ENCODE measurements at places on chromosomes 1 and 21.

GRCh38 chr1:178692564-178693327 is 32.3 kb upstream of the RALGPS2 start:
- DNase-seq: no peak

GRCh38 chr1:175000697-175001187 is 995 bp downstream of the CACYBP start:
- DNase-seq: no peak

- no peak for DNase-seq
Observed at GRCh38 chr1:58396150-58396549, 150.4 kb downstream of the OMA1 start.

- DNase-seq: no peak
Observed at GRCh38 chr1:87094238-87094637, 179.8 kb downstream of the HS2ST1 start.

- DNase-seq: no peak
Observed at GRCh38 chr21:28439251-28439650, 553.4 kb downstream of the LTN1 start.

GRCh38 chr1:212291505-212292134 is 6.4 kb downstream of the PPP2R5A start:
- peak; percentile 71 for DNase-seq

GRCh38 chr1:202728951-202729350 is 18.7 kb upstream of the SYT2 start:
- no peak for DNase-seq

DNA sequence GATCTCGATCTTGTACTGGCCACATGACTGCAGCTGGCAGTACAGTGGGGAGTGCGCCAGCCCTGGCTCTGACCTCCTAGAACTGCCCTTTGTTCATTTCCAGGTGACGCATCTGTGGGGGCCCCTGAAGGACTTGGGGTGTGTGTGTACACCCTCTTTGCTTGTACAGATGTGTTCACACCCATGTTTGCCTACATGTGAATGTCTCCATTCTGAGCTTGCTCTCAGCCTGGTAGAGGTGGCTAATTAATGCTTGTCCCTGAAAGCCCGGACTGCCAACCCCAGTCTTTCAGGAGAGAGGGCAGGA is 19.8 kb downstream of the TNFRSF1B start:
- DNase-seq: no peak

- no peak for DNase-seq
Observed at GRCh38 chr21:33443194-33443593, 36.6 kb downstream of the TMEM50B start.

DNA sequence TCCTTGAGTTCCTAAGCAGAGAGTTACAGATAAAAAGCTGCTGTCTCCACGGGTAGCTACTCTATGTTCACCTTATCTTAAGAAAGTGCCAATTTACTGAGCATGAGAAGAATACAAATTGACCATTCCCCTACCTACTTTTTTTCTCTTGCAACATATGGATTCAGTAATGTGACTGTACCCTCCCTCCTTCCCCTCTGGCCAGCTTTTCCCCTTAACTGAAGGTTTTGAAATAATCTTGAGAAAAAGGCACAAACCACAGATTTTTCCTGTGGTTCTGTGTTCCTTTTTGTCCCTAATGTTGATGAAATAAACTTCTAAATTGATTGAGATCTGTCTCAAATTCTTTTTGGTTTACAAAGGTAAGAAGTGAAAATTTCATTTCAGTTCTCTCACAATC is 2.6 kb upstream of the CD2 start:
- no peak for DNase-seq

- DNase-seq: peak; percentile 67
Observed at GRCh38 chr1:3505161-3505560, 50.7 kb downstream of the ARHGEF16 start.

DNA sequence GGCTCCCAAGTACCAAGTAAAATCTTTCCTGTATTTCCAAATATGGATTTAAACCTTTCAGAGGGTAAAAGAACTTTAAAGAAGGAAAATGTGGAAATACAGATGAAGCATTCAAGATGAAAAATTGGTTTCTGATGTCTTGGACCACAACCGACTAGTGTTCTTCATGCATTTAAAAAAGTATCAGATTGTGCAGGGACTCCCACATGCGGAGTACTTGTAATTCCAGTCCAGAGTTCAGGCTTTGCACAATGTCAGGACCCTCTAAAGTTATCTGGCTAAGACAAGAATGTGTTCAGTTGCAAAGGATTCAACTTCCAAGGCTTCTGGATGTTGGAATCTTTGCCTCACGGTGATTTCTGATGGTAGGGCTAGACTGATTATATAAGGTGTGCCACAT is 66.7 kb downstream of the RGL1 start:
- DNase-seq: no peak

DNA sequence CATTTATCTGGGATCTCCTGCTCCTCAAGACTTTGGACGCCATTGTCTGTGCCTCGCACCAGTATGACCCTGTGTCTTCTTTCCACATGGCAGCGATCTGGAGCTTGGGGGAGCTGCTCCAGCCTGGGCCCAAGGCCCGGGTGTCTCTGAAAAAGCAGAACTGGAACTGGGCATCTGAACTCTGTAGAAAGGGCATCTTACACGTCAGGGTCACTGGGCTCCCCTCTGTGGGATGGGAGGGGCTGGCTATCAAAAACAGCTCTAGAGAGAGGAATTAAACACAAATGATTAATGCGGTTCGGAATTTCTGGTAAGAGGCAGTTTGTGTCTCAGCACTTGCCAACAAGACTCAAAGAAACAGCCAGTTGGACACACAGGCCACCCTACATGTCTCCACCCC is 16.1 kb downstream of the FCRL1 start:
- DNase-seq: no peak

DNA sequence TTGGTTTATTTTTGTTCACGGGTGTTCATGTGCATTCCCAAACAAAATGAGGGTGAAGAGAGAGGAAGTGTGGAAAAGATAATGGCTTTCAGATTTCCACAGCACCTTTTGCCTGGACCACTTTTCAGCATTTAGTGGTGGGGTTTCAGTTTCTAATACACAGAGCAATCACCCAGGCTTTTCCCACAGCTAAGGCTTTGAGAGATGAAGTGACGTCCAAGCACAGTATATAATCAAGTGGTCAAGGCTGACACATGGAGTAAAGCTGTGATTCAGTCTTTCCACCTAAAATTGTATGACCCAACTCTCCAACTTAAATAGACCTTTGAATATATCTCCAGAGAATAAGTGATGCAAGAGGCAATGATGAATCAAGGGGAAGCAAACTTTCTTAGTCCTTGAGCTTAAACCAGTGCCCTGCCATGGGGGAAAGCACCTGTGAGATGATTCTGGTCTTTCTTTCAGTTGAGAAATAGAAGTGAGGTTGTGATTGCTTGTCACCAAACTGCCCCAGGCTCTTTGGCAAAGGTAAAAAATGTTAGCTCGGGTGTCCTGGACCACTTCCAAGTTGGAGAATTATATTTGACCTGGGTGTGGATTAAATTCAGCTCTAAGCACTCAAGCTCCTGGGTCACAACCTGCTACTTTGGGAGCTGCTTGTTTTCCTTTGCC is 2.4 kb upstream of the PIK3R3 start:
- peak; percentile 48 for DNase-seq

GRCh38 chr1:2952371-2952770 is 68.9 kb upstream of the ACTRT2 start:
- no peak for DNase-seq

- no peak for DNase-seq
Observed at GRCh38 chr21:45265721-45266517, 21.8 kb downstream of the POFUT2 start.

GRCh38 chr1:176717066-176717750 is 254.2 kb downstream of the PAPPA2 start:
- no peak for DNase-seq

GRCh38 chr1:69077633-69078032 is 490.1 kb upstream of the LRRC7 start:
- no peak for DNase-seq

DNA sequence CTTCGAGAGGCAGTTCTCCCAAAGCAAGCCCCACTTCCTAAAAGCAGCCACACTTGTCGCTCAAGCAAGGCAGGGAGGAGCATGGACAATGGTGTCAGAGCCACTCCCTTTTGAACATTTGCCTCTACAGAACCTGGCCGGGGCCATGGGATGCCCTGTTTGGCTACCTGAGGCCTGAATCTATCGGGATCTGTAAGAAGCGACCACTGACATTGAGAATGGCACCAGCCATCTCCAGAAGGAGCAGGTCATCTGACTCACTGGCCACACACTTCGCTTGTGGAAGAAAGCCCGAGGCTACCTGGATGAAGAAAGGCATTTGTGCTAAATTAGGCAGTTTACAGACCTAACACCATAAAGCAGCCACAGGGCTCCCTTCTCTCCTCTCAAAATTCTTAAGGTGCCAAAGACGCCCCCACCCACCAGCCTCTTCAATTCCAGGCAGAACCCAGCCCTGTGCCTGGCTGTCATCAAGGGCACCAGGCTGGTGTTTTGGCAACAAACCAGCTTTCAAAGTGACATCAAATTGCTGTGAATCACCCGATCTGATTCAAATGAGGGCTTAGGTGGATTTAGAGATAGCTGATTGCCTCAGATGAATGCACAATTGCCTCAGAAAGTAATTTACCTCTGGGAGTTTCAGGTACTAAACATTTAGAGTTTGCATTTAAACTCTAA is 104.8 kb downstream of the ETS2 start:
- DNase-seq: no peak

- DNase-seq: no peak
Observed at GRCh38 chr1:107533436-107533835, 392.6 kb downstream of the NTNG1 start.

DNA sequence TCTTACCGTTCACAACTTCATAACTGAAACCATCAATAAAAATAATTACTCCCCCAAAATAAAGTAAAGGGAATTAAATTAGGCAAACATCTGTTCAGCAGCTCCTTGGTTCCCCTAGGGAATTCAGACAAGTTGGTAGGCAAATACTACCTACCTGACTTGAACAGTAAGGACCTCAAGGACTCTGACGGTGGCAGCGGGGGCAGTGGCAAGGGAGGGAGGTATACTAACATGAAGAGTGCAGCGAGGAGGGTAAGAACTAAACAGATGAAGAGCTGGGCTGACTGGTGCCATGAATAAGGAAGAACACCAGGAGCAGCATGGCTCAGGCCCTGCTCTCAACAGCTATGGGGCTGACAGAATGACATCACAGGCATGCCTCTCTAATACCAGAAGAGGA is 33.1 kb downstream of the MTOR start:
- DNase-seq: no peak

DNA sequence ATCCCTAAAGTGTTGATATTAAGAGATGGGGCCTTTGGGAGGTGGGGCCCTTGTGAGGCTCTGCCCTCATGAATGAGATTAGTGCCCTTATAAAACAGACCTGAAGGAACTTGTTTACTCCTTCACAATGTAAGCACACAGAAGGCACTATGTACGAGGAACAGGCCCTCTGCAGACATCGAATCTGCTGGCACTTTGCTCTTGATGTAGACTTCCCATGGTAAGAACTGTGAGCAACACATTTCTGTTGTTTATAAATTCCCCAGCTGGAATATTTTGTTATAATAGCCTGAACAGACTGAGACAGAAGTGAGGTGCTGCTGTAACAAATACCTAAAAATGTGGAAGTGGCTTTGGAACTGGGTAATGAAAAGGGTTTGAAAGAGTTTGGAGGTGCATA is 193.2 kb downstream of the TGFB2 start:
- no peak for DNase-seq

- DNase-seq: no peak
Observed at GRCh38 chr21:18147678-18148077, 97.0 kb upstream of the CHODL start.

DNA sequence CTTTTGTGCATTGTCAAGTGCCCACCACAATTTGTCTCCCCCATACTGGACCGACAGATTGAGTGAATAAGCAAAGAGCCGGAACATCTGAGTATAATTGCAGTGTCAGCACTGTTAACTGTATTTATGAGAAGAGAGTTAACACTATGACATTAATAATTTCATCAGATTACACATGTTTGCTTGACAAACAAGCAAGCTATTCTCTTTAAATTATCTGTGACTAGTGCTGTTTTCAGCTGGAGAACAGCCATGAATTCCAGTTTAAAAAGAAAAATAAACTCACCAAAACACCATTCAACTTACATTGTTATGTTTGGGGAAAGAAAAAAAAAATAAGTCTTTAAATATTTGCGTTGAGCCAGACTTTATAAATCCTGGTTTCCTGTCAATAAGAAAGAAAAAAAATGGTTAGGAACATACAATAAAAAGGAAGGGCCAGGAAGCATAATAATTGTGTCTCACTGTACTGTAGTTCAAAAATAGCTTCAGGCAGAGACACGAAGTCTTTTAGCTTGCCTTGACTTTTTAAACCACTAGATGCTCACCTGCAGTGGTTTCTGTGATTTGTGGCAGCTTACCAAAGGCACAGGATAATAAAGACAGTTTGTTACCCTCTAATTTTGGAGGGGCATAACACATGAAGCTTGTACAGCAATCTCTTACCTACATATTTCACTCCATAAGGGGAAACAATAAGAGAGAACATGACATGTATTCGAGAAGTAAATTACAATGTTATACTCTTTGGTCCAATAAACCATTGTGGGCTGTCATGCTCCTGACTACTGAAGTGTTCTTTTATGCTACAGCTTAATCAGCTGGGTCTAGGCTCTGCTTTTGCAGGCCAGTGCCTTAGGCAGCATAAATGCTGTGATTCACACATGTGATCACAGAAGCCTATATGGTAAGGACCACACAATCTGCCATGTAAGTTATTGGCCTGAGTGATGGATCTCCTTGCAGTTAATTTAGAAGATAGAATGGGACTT is 302.0 kb upstream of the ADGRL2 start:
- no peak for DNase-seq

- no peak for DNase-seq
Observed at GRCh38 chr21:36747815-36748383, 49.0 kb downstream of the SIM2 start.

- DNase-seq: no peak
Observed at GRCh38 chr21:39851002-39851618, 16.1 kb upstream of the PCP4 start.

DNA sequence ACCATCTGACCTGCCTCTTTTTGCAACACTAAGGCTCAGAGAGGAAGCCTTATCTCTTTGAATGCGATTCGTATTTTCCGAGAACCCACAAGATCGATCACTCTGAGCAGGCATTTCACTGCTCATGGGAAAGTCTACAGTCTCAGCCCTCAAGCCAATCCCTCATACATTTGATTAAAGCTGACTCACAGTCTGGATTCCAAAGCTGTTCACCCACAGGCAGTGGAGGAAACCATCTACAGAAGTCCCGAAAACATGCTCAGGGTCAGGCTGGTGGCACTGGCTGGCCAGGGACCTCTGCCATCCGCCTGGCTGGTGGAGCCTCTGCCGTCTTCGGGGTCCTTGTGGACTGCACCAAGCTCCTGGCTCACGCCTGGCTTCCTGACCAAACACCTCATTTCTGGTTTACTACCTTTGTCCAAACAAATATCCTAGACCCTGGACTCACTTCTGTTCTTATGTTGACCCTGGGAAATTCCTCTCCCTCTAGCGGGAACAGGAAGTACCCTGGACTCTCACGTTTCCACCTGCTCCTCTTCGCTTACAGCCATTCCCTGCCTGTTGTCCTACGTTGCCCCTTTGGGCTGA is 650.0 kb downstream of the SMYD3 start:
- no peak for DNase-seq

DNA sequence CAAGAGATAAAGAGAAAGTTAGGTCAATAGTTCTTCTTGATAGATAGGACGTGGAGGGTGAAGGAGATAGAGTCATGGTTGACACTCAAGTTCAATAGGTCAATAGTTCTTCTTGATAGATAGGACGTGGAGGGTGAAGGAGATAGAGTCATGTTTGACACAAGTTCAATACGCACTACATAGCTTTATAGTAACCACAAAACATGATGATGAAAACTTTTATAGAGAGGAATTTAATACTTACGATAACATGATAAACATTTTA is 5.8 kb upstream of the DDX59 start:
- DNase-seq: no peak

Measured in COR-L47 (cell line).